ENCODE measurements at places on chromosomes 13 and 19.

DNA sequence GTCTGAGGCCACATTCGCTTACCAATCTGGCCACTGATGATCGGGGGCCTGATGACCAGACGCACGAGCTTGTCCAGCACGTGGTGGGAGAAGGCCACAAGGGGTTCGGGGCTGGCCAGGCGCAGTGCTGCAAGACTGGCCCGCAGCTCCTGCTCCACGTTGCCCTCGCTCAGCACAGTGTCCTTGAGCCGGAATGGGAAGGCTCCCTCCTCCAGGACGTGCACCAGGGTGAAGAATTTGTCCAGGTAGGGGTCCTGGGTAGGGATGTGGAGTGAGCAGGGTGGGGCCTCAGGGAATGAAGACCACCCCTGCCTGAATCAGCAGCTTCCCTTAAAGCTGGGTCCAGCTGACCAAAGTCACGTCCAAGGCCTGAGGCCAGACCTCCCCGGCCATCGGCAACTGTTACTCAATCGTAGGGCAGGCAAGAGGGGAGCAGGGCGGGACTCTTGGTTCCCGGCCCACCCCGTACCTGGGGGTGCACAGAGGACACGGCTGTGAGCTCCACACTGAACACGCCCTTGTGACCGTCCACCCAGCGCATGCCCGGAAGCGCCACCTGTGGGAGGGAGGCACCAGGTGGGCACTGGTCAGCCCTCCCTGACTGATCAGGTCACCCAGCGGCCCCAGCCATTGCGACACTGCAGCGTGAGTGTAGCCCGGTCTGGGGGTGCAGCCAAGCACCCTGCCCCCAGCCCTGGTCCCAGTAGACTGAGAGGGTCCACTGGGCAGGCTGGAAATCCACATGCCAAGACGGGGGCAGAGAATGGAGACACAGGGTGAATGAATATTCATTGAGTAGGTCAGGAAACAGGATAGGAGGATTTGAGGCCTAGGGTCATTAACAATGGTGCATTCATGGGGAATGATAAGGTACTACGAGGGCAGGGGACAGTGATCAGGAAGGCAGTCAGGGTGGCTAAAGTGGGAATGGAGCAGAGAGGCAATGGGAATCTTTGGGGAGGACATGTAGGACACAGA is 2.8 kb upstream of the ANGPTL8 start:
- DNase-seq, result no peak

DNA sequence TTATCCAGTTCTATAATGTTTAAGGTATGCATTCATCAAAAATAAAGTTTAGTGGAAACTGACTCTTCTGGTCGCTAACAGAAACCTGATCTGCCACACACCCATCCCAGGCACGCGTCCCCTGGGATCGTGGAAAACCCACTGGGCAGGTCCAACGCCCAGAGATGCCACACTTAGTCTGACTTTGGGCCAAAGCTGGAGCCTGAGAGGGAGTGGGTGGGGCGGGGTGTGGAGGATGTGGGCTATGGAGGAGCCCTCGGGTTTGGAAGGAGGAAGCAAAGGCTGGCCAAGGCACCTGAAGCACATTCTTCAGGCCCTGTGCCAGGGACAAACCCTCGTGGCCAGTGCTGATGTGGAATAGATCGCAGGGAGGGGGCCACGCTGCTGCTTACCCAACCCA is 2.5 kb downstream of the IGFL1 start:
- DNase-seq, result no peak

DNA sequence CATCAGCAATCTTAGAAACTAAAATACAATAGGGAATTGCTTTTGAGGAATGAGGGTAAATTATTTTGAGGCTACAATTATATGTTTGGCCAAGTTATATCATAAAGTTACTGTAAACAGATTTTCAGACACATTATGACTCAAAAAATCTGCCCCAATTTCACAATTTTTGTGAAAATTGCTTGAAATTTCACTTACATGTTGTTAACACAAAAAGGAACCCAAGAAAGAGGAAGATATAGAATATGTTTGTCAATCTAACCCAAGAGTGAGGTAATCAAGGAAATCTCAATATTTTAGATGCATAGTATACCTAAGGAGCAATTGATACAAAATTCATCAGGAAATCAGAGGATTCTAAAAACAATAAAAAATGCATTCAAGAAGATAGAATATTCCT is 73.9 kb upstream of the FNDC3A start:
- DNase-seq, result no peak

GRCh38 chr13:27393101-27393500 is 31.3 kb upstream of the GTF3A start:
- no peak for DNase-seq

- DNase-seq, result no peak
These were observed 7.5 kb downstream of the TEX29 start for GRCh38 chr13:111327730-111328573.

DNA sequence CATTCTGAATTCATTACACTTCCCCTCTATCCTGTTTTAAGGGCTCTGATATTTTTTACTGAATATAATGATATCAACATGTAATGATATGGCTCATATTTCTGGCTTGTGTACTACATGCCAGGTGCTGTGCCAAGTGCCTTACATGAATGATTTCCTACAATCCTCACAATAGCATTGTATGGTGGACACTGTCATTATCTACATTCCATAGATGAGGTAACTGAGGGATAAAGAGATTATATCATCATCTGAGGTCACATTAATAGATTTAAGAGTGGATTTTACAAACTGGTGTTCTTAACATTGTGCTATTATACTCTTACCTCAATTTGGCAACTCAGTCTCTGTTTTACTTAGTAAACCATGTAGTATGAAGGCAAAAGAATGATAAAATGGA is 502.0 kb downstream of the LIG4 start:
- DNase-seq, result no peak

GRCh38 chr19:58382997-58383603 is 2.3 kb upstream of the ZNF837 start:
- no peak for DNase-seq

- no peak for DNase-seq
These were observed 1.3 kb downstream of the NTN5 start for GRCh38 chr19:48671446-48671995.

DNA sequence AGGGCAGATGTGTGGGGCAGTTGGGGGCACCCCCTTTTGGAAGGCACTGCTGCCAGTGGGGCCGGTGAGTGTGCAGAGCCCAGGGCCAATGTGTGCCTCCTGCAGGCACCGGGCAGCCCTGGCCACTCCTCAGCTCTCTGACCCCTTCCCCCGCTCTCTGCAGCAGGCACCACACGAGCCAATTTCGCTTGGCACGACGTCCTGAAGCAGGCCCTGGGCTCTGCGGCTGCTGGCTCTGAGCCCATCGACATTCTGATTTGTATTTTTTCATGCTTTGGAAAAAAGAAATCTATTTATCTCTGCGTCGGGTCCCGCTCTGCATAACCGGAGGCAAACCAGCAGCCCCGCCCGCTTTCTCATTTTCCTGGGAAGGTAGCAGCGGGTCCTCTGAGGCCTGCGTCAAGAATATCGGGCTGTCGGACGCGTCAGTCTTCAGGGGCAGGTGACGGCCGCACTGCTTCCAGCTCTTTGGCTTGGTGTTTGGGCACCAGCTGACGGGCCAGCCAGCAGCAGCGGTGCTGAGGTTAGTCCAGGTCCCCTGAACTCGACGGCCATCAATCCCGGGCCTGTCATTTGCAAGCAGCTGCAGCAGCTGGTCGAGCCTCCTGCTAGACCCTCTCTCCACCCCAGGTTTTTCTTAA is 134.3 kb downstream of the KDM4B start:
- DNase-seq, result no peak

DNA sequence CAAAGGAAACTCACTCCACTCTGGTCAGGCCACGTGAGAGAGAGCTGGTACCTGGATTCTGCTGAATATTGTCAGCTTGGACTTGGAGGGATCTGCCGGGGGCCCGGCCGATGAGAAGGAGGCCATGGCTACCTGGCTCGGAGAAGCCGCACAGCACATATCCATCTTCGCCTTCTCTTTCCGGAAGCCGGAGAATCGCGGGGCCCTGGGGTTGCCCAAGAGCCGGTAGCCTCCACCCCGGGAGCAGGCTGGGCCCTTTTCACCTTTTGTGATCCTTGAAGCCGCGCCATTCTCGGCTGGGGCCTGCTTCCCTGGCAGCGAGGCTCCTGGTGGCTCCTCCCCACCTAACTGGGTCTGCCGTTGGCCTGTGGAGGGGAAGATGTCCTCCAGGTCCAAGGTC is 28.9 kb downstream of the ZNF541 start:
- DNase-seq, result no peak

- no peak for DNase-seq
These were observed 36.5 kb downstream of the B3GLCT start for GRCh38 chr13:31236211-31236786.

- no peak for DNase-seq
These were observed 12.5 kb upstream of the ZNF675 start for GRCh38 chr19:23699521-23699860.

- DNase-seq, result no peak
These were observed 4.5 kb upstream of the CSNK1G2 start for GRCh38 chr19:1936430-1936829.

DNA sequence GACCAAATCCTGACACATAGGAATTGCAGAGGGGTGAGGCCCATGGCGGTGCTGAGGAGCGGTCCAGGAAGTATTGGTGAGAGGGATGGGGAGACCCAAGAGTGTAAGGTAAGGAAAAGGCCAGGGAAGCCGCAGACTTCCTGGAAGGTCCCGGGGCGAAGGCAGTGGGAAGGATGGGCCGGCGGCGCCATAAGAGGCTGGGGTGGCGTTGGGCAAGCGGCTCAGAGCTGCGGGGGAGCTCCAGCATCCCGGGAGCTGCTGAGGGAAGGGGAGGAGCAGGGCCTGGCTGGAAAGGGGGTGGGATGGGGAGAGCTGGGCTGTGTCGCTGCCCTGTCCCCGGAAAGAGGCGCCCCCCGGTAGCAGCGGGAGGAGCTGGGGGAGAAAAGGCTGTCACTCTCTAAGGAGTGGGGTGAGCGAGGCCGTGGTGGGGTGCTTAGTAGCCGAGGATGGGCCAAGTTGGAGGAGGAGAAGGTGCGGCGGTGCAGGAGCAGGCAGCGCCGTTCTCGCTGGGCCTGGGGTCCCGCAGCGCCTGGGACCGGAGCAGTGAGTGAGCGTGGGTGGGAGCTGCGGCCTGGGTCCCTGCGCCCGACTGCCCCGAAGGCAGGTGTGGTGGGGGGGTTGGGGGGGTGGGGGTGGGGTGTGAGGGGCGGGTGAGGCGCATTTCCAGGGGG is 30.7 kb downstream of the C1QTNF9 start:
- no peak for DNase-seq

DNA sequence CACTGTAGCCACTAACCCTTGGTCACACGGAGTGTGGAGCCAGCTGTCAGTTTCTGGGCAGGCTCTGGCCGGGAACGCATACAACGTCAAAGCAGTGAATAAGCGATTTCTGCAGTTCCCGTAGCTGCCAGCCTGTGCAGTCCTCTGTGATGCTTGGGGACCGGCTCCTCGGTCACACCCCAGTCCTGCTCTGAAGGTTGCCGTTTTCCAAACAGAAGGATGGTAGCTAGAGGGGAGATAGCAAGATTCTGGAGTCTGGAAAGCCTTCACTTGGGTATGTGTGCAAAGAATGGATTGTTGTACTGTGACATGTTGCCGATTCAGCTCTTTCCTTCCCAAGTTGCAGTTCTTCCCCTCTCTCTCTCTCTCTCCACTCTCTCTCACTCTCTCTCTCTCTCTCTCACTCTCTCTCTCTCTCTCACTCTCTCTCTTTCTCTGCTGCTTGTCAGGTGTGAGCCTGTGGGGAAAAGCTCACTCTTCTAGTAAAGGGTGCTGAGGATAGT is 38.7 kb upstream of the C1QTNF9 start:
- DNase-seq, result no peak

GRCh38 chr19:16668176-16668575 is 7.2 kb downstream of the TMEM38A start:
- no peak for DNase-seq

DNA sequence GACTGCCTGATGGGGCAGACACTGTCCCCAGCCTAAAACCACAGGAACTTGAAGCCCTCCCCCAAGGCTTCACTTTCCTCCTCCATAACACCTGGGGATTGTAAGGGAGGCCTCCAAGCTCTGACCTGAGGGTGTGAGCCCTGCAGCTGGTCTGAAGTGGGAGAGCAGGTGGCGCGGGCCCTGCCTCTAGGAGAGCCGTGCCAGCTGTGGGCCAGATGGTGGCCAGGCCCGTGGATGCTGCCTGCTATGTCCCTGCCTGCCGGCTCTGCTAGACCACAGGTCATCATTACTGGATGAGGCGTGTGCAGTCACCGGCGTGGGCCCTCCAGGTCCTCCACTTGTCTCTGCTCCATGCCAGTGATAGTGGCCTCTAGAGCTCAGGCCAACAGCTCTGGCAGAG is 3.5 kb upstream of the KLHL26 start:
- DNase-seq, result no peak

GRCh38 chr13:109779074-109779473 is 7.3 kb downstream of the IRS2 start:
- no peak for DNase-seq

DNA sequence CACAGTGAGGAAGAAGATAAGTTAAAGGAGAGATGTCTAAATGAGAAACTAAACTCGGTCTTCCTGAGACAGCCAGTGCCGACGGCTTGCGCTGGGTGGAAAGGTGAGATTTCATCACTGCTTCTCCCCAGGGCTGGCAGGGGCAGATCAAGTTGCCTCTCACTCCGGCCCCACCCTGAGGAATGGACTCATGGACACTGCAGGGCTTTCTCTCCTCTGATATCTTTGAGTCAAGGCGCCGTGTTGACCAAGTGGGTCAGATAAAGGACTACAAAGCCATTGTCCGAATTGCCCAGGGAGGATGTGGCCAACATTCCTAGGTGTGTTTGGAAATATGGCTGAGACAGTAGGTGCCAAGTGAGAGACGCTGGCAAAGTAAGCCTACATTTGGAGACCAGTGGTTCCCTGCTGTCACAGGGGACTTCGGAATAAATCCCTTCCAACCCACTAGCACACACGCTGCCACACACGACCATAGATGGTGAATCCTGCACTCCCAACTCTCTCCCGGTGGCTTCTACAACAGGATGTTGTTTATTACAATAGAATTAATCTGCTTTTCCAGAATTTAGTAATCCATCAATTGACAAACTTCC is 156.5 kb upstream of the TSC22D1 start:
- no peak for DNase-seq

GRCh38 chr19:2645826-2646225 is 56.7 kb downstream of the GNG7 start:
- no peak for DNase-seq

DNA sequence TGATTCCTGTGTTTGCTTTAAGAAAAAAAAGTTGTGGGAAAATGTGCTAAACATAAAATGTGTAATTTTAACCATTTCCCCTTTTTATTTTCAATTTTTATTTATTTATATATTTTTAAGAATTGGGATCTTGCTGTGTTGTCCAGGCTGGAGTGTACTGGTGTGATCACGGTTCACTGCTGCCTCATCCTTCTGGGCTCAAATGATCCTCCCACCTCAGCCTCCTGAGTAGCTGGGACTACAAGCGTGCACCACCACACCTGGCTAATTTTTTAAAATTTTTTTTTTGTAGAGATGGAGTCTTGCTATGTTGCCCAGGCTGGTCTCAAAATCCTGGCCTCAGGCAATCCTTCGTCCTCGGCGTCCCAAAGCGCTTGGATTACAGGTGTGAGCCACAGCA is 19.0 kb downstream of the CACNG6 start:
- no peak for DNase-seq

- DNase-seq, result no peak
These were observed 9.0 kb downstream of the MICU2 start for GRCh38 chr13:21594715-21595545.

- DNase-seq, result no peak
These were observed 4.7 kb upstream of the PRMT1 start for GRCh38 chr19:49672131-49672919.

Data from SW 1271 (cell line).